ENCODE measurements at places on chromosomes 3 and 15.
A peak's percentile ranks its signal among the peaks of the same experiment; 100 is the strongest.

GRCh38 chr3:101223016-101223415 is 97.4 kb downstream of the IMPG2 start:
- DNase-seq = no peak

- DNase-seq = peak; percentile 34
These were observed 40.8 kb downstream of the NUP210 start for GRCh38 chr3:13379201-13379830.

GRCh38 chr15:80820092-80820491 is 40.9 kb downstream of the CEMIP start:
- DNase-seq = no peak

DNA sequence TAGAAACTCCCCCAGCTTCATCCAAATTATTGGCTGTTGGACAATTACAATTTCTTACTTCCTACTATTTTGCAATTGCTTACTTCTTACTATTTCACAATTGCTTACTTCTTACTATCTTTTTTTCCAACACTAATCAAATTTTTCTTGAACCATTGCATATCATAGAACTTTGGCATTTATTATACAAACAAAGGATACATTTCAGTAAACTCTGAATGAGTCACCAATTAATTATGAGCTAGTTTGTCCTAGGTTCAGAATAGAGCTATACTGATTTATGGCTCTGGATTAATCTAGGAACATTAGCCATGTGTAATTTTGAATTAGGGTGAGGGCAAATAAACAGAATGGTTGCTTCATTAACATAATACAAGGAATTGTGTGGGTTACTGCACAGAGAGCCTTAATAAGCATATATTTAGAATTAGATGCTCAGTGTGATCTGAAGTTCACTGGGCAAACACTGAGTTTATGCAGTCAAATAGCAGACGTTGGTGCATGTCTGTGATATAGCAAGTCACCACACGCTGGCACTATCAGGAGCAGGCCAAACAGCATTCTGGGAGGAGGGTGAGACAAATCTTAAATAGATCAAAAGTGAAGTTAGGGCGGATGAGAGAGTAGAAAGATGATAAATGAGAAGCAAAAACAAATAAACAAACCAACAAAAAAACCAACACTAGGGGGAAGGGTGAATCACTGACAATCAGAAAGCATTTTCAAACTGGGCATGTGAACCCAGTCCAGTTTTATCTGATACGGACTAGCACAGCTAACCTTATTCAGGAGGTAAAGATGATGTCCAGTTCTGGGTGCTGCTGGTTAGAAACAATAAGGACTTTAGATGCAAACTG is 21.5 kb downstream of the GABRR3 start:
- no peak for DNase-seq

Measured in fibroblast of skin of left biceps (primary cell).